ENCODE measurements at places on chromosomes 6 and 20. TPM values are rescaled to one million over a fixed set of nuclear protein-coding genes. Genes with fewer than 3 reads are reported as not detected.

DNA sequence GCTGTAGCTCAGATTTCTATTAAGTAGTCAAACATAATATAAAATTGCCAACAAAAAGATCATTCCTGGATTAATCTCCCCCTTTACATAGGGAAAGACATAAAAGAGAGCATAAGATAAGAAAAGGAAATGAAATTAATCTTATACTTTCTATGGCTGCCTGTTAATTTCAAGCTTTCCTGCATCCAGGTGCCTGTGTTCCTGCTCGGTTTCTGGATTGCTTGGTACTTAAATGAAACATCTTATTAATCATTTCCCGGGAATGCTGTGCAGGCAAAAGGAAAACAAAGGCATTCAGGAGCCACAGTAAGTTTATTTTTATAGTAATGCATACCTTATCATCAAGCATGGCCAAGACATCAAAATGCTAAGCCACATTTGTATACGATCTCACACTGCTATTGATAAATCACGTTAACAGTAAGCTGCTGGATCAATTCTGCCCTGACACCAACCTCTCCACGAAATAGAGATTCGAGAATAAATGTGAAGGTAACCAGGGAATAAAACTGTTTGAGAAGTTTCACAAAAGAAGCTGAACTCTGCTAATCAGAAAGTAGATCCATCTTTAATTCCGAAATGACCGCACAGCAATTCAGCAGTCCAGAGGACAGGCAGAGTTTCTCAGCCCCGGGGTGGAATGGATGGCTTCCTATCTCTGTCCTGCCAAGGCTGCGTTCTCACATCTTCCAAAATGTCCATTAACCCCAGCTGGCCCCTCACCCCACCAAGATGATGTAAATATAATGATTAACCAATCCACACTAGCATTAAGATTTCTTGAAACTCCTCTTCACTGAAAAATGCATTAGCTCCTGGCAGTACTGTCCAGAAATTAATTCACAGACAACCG lies 32.6 kb upstream of the APCDD1L start:
- no peak for DNase-seq

DCDC2 gene
- polyA plus RNA-seq, result not detected

SYNDIG1 gene
- polyA plus RNA-seq, result 1.0 TPM

DNA sequence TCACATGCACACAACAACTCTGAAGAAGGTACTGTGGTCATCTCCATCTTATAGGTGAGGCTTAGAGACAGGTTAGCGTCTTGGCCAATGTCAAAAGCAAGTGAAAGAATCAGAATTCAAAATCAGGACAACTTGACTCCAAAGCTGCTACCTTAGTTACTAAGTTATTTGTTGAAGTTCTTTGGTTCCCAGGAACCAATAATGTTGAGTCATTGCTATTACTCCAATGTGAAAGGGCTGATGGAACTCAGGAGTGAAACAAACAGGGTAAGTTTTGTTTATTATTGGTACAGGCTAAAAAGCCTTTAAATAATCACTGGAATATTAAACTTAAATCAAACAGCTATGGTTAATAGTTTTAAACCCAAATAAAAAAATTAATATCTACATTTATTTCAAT lies 111.1 kb downstream of the PDSS2 start:
- DNase-seq, result no peak

DNA sequence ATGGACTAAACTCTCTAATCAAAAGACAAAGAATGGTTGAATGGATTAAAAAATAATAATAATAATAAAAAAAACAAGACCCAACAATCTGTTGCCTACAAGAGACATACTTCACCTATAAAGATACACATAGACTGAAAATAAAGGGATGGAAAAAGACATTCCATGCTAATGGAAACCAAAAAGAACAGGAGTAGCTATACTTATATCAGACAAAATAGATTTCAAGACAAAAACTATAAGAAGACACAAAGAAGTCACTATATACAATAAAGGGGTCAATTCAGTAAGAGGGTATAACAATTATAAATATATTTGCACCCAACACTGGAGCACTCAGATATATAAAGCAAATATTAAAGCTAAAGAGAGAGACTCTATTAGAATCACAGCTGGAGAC lies 106.7 kb downstream of the BTBD9 start:
- DNase-seq, result no peak

DNA sequence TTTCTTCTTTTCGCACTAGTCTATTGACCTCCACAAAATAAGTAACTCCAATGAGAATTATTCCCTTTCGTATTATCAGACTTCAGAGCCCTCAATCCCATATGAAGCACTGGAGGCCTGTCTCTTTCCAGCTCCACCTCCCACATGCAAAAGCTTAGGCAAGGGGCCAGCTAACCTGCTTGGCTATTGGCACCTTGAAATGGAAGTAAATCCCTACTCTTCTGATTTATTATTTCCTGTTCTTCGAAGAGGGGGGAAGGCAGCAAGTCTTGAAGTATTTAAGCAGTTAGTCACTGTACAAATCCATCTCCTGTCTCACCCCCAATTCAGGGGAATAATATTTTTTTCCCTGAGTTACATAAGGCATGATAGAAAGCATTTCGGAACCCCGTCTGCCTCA lies 577.8 kb downstream of the MAFB start:
- DNase-seq, result no peak

GRCh38 chr6:31879901-31880300 lies 1.1 kb upstream of the SLC44A4 start:
- DNase-seq, result no peak

BTN1A1 gene
- not detected for polyA plus RNA-seq

C6orf52 gene
- 0.28 TPM for polyA plus RNA-seq

ZBP1 gene
- not detected for polyA plus RNA-seq

DNA sequence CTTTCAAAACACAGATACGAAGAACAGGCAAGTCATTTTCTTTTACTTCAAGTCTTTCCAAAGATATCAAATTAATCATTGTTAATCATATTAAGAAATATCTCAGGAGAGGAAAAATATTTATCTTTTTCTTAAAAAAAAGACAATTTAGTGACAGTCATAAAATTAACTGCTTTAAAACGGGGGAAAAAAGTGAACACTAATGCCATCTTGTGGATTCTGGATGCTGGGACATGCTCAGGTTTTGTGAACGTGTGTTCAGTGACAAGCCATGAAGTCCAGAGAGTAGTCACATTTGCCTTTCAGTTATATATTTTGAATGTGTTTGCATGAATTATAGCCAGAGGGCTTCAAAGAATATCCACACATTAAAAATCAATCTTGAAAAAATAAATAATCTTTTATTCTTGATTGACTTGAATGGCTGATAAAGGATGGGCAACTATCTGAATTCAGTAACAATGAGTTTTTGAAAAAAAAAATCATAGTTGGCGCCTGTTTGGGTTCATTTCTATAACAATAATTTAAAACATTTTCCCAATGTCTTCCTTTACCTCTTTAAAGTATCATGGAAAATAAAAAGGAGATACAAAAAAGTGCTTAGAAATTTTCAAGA lies 74.7 kb upstream of the NOX3 start:
- DNase-seq, result no peak

DNA sequence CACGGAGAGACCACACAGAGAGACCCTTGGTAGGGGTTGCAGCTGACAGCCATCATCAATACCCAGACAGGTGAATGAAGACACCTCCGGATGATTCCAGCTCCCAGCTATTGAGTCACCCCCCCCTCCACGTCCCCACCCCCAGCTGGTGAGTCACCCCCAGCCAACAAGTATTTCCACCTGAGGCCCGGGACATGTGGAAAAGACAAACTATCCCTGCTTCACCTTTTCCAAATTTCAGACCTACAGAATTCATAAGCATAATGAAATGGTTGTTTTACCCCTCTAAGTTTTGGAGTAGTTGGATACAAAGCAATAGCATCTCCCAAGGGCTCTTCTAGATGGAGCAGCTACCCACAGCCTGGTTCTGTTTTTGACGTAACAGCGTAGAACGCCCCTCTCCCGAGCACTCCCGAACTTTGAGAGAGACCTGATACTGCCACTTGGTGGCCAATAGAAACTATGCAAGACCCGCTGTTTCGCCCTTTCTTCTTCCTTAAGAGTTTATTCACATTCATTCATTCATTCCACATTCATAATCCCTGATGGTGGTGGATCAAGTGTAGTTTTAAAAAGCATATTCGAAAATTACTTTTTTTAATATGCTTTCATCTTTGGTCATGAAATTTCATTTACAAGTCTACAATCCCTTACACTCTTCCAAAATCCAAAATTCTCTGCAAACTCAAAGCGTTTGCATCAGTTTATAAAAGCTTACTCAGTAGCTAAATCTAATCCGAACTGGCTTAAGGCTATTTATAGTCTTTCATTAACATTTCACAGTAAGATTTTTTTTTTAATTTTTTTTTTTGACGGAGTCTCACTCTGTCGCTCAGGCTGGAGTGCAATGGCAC lies 15.1 kb upstream of the PPP1R16B start:
- DNase-seq, result no peak

DNA sequence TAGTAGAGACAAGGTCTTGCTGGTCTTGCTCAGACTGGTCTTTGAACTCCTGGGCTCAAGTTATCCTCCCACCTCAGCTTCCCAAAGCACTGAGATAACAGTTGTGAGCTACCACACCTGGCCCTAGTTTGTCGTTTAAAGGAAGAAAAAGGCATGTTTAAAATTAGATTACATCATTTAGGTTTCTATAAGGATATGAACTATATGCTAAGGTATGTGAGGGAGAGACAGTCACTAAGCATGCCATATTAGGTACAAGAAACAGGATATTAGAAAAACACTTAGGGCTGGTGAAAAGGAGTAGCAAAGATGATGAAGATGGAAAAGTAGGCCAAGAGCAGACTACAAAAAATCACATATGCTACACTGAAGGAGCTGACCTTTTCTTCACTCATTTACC lies 106.4 kb downstream of the ASCC3 start:
- no peak for DNase-seq

- no peak for DNase-seq
Observed at GRCh38 chr20:58526411-58526810, 11.2 kb upstream of the APCDD1L start.

DNA sequence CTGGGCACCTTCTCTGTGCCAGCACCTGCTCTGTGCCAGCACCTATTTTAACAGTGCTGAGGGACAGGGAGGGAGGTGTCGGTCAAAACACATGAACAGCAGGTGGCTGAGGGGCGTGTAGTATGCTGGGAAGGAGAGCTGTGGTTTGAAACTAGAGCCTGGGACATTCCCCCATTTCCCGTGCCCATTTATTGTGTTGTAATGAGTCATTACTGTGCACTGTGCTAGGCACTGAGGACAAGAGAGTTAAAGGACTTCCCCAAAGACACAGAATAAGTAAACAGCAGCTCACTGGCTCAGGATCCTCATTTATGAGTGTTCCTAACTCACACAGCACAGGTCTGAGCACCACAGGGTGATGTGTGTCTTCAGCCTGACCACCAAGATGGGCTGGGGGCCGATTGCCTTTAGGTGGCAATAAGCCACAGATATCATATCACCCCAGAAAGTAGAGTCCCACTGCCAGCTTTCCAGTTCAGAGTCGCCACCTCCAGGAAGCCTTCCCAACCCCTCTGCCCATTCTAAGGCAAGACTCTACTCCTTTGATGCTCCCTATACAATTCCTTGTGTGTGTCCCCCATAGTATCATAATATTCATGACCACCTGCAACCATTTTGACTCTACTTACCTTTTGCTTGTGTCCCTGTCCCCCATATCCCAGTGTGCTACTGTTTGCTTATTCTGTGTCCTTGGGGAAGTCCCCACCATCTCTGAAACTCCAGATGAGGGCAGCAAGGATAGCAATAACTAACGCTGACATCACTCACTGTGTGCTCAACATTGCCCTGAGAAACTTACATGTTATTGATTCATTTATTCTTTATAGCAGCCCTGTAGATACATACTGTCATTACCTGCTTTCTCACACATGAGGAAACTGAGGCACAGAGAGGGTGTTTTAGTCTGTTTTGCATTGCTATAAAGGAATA lies 87.3 kb downstream of the TOX2 start:
- DNase-seq, result no peak

- no peak for DNase-seq
Observed at GRCh38 chr20:58692579-58693225, at the start of gene NPEPL1. Gene NPEPL1 (plus strand): TSS chr20:58692800. CDS start chr20:58692901, 101 bp downstream.

NQO2 gene
- 56.2 TPM for polyA plus RNA-seq

DNA sequence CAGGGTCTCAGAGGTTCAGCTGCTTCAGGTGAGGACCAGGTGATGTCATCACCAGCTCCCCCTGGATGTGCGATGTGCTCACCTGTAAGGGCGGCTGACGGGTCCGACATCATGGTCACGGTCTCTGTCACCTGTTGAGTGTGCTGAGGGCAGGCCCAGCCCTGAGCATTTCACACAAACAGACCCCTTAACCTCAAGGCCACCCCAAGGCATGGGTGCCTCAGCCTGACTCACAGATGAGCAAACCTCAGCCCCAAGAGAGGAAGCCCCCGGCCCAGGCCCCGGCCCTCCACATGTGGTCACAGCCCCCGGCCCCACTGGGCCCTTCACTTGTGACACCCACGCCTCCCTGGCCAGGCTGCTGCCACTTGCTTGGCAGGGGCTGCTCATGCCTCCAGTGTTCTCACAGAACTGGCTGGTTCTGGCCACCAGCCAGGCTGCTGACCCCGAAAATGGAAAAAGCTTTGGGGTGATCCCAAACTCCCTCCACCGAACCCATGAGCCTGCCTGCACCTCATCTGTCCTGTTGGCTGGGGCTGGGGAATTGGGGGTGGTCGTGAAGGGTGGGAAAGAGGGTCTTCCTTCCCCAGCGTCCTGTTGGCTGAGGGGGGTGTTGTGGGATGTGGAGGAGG lies 33.3 kb downstream of the PRR18 start:
- no peak for DNase-seq

HIVEP1 gene
- 13.6 TPM for polyA plus RNA-seq

DNA sequence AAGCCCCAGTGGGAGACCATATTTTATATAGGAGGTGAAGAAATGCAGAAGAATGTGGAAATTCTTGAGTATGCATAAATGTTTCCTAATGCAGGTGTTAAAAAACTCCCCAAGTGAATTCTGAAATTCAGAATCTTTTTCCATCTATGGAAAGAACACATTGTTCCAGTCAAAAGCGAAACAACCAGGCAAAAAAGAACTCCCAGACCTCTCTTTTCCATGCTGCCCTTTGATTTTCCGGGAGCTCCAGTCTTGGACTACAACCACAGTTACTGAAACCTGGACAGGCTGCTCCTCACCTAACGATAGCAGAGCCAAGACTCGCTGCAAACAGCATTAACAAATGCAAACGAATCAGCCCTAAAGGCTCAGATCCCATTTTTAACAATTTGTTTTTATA lies 108.7 kb upstream of the CNKSR3 start:
- no peak for DNase-seq

TAF11 gene
- polyA plus RNA-seq, result 15.2 TPM
